ENCODE measurements at places on chromosomes 13 and 19.

- H3K27ac ChIP-seq = no peak overlapping the region
- DNase-seq = no peak
- H3K4me3 ChIP-seq = no peak overlapping the region
- no peaks in the 10 kb centered on the region for H3K27me3 ChIP-seq
- H3K4me1 ChIP-seq = no peaks in the 10 kb centered on the region
Observed at GRCh38 chr19:55418185-55418584, 10.6 kb upstream of the UBE2S start.

DNA sequence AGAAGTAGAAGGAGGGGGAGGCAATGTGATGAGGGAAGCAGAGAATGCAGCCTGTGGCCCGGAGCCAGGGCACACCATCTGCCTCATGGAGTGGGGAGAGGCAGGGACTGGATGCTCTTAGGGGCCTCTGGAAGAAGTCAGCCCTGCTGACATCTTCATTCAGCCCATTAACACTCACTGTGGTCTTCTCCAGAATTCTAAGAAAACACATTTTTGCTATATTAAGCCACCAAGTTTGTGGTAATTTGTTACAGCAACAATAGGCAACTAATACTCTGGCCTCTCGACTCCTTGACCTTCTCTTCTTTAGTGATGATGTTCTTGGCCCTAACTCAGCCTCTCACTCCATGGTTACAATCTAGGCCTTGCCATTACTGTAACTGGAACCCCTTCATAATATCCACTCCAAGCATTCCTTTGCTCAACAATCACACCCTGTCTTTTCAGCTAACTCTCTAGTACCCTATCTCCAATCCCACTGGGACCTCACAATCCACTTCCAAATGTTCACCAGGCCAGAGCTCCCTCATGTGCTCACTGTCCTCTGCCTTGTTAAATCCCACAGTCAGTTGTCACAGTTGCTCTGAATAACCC is 98.5 kb downstream of the MIPEP start:
- DNase-seq = no peak
- no peaks in the 10 kb centered on the region for H3K36me3 ChIP-seq
- no peak overlapping the region for H3K27ac ChIP-seq
- no peaks in the 10 kb centered on the region for H3K27me3 ChIP-seq

- no peaks in the 10 kb centered on the region for H3K4me1 ChIP-seq
- no peak overlapping the region for H3K4me3 ChIP-seq
- H3K27me3 ChIP-seq = no peaks in the 10 kb centered on the region
- no peak for DNase-seq
Observed at GRCh38 chr13:48944221-48944620, 31.5 kb upstream of the FNDC3A start.

GRCh38 chr13:99894105-99894839 is 77.3 kb downstream of the ZIC5 start:
- H3K27me3 ChIP-seq = peaks cover 6% of the 10 kb centered on the region
- DNase-seq = no peak
- H3K36me3 ChIP-seq = no peaks in the 10 kb centered on the region
- no peak overlapping the region for H3K4me3 ChIP-seq
- peaks cover 10% of the 10 kb centered on the region for H3K4me1 ChIP-seq

DNA sequence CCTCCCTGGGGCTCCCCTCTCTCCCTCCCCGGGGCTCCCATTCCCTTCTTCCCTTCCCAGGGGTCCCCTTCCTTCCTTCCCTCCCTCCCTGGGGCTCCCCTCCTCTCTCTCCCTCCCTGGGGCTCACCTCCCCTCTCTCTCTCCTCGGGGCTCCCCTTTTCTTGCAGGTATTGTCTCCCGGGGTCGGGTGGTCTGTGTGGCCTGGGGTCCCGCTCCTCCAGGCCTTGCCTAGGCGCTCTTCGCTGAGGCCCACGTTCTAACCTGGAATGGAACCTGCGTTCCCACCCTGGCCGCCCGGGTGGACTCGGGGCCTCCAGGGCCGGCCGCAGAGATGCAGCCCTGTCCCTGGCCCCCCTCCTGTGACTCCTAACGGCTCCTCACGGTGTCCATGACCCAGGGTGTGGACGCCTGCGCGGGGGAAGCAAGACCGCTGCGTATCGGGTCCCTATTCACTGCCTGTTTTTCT is 940 bp upstream of the DCUN1D2 start:
- no peaks in the 10 kb centered on the region for H3K36me3 ChIP-seq
- H3K4me1 ChIP-seq = peaks cover 2% of the 10 kb centered on the region
- H3K27me3 ChIP-seq = no peaks in the 10 kb centered on the region
- H3K4me3 ChIP-seq = peak overlapping the region; percentile 77
- H3K27ac ChIP-seq = no peak overlapping the region

GRCh38 chr13:91056746-91057145 is 290.7 kb upstream of the MIR17HG start:
- no peak for DNase-seq
- no peak overlapping the region for H3K4me3 ChIP-seq
- H3K27me3 ChIP-seq = no peaks in the 10 kb centered on the region
- H3K4me1 ChIP-seq = no peaks in the 10 kb centered on the region
- H3K36me3 ChIP-seq = no peaks in the 10 kb centered on the region
- H3K27ac ChIP-seq = no peak overlapping the region

- H3K27me3 ChIP-seq = no peaks in the 10 kb centered on the region
- H3K27ac ChIP-seq = no peak overlapping the region
- no peaks in the 10 kb centered on the region for H3K4me1 ChIP-seq
- H3K4me3 ChIP-seq = no peak overlapping the region
Observed at GRCh38 chr19:55308281-55308680, 16.9 kb downstream of the TMEM150B start.

DNA sequence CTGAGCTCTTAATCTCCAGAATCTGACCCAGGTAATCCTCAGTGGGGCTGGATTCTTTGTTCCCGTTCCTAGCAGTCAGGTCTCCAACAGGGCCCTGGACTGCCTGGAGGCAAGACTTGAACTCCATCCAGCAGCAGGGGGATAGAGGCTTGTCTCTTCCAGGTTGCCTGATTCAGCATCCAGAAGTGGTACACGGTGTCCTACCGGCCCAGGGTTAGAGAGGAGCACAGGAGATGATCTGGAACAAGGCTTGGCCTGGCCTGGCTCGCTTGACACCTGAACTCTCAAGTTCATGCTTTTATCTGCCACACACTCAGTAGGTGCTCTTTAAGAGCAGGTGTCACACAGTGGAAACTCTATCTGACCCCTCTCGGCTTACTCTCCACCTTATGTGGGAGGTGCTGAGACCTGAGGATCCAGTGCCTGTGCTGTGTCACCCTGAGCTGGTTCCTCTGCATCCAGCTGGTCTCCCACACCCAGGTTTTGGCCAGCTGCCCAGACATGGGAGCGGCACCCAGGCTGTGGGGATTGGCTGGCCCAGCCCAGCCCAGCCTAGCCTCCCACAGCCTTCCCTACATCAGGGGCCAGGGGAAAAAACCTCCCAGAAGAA is at the start of gene CYP4F3:
CYP4F3 (plus strand) TSS at position 604 of the 610 bp plus-strand sequence. CDS start 519 bp downstream, outside the sequence.
- H3K36me3 ChIP-seq = no peaks in the 10 kb centered on the region
- H3K4me3 ChIP-seq = no peak within 1 kb of the TSS
- H3K4me1 ChIP-seq = no peaks in the 10 kb centered on the region

- H3K27ac ChIP-seq = no peak overlapping the region
- no peaks in the 10 kb centered on the region for H3K36me3 ChIP-seq
- no peaks in the 10 kb centered on the region for H3K27me3 ChIP-seq
- no peak for DNase-seq
- H3K4me3 ChIP-seq = no peak overlapping the region
Observed at GRCh38 chr19:7211191-7211951, 82.8 kb downstream of the INSR start.

GRCh38 chr19:55257461-55258420 is 1.1 kb downstream of the PPP6R1 start:
- H3K27ac ChIP-seq = no peak overlapping the region
- no peaks in the 10 kb centered on the region for H3K27me3 ChIP-seq
- DNase-seq = no peak
- H3K36me3 ChIP-seq = no peaks in the 10 kb centered on the region

DNA sequence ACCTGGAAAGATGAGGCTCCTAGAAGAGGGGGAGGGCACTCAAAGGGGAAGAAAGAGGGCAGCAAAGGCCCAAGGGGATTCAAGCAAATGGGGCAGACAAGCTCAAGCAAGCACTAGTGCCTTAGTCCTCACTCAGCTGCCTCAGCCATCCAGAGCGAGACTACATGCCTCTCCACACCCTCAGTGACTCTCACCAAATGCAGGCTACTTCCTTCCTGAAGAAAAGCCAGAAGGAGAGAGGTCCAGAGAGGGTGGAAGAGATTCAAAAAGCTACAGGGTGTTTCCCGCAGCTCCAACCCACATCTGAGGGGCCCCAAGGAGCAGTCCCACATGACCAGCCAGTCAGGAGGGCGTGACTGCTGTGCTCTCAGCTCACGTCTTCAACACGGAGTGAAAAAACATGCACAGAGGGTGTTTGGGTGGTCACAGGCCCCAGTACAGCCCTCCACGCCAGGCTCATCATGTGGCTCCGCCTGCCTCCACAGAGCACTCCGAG is 40.5 kb downstream of the MIPEP start:
- H3K36me3 ChIP-seq = no peaks in the 10 kb centered on the region
- H3K4me1 ChIP-seq = no peaks in the 10 kb centered on the region
- H3K27ac ChIP-seq = no peak overlapping the region
- no peak for DNase-seq
- no peak overlapping the region for H3K4me3 ChIP-seq
- H3K27me3 ChIP-seq = no peaks in the 10 kb centered on the region

DNA sequence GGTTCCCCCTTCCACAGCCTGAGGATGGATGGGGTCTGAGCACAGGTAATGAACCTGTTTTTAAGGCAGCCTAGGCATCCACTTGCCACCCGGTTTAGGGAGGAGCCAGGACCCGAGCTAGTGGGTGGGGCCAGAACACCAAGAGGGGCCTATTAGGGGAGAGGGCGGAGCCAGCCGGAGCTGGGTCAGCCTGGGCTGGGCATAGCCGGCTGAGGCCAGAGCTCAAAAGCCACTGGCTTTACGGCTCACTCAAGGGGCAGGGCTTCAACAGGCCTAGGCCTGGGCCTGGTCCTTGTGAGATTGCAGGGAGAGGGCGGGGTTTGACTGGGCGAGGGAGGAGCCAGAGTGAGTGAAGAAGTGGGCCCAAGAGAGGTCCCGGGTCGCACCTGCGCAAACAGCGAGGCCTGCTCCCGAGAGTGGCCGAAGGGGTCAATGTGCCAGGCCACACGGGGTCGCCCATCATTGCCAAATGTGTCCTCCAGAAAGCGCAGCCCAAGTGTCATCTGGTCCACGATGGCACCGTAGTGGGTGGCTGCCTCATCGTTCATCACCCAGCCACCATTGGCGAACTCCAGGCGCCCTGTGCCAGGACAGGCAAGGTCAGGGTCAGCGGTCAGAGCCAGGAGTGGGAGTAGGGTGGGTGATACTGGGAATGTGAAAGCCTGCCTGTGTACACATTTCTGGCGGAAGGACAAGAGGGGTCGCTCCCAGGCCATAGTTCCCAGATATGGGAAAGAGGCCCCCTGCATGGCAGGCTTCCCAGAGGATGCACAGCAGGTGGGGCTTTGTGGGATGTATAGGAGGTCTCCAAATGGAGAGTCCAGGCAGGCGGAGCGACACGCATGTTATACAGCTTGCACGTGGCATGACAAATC is 1.9 kb downstream of the MAN2B1 start:
- H3K36me3 ChIP-seq = peaks cover 9% of the 10 kb centered on the region
- peak; percentile 90 for DNase-seq
- peaks cover 3% of the 10 kb centered on the region for H3K4me1 ChIP-seq
- no peaks in the 10 kb centered on the region for H3K27me3 ChIP-seq
- no peak overlapping the region for H3K4me3 ChIP-seq
- no peak overlapping the region for H3K27ac ChIP-seq
